Peyer's patch (tissue), 4 donors: ENCODE measurements at places on chromosomes 3 and 15.

- DNase-seq, result peak; percentile 60
Observed at GRCh38 chr15:56919609-56920366, 1.3 kb downstream of the TCF12 start.

- no peak for DNase-seq
Observed at GRCh38 chr3:52119826-52120225, 34.4 kb downstream of the POC1A start.

DNA sequence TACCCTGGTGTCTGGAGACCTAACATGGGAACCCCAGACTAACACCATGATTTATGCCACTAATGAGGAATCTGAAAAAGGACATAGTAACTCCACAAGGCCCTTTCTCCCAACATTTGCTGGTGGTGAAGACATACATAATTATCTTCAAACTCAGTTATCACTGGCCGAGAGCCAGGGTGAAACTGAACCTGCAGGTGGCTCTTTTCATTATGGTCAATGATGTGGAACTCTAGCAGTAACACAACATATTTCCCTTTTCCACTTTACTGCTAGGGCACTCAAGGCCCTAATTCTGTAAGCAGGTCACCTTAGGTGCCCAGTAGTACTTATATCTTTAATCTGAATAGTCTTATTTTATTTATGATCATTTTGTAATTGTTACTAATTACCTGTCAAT is 326.4 kb upstream of the SATB1 start:
- no peak for DNase-seq

DNA sequence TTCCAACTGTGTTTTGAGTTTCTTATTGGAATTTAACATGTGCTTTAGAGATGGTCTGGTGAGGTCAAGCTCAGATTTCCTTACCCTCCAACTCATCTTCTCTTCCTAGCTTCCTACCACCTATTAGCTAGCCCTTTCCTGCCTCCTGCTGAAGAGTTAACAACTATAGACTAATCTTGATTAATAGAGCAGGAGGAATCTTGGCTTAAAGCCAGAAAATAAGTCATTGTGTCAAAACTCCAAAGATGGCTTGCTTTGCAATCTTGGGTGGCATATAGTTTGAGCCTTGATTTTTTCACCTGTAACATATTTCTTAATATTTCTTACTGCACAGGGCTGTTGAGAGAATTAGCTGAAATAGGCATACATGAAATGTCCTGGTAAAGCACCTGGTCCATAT is 27.3 kb downstream of the BCL2L10 start:
- no peak for DNase-seq

DNA sequence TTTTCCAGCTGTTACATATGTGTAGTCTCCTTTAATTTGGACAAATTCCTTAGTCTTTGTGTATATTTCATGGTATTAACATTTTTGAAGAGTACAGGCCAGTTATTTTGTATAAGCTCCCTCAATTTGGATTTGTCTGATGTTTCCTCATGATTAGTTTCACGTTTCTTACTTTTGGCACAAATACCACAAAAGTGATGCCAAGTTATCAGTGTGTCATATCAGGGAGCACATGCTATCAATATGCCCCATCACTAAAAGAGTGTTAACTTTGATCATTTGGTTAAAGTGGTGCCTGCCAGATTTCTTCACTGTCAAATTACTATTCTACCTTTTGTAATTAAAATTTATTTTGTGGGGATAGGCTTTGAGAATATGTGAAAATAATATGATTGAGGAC is 14.6 kb downstream of the PCNP start:
- no peak for DNase-seq

GRCh38 chr3:171497468-171497867 is 37.3 kb upstream of the TNIK start:
- DNase-seq, result no peak

DNA sequence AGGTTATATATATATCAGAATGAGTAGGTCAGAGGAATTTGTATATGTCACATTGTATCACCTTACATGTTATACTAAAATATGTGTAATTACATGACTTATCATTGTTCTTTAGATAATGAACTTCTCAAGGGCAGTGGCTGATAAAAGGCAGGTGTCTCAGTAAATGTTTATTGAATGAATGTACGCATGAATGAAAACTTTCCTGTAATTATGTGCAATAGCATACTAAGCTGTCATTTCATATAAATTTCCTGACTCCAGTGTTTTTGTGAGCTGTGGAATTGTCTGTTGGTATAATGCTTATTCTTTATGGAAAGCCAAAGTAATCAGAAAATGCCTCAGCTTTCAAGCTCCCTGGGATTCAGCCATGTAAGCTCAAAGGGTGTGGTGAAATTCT is 4.2 kb downstream of the TBC1D23 start:
- DNase-seq, result no peak

- peak; percentile 28 for DNase-seq
Observed at GRCh38 chr15:58522865-58523264, 91.1 kb downstream of the LIPC start.

- no peak for DNase-seq
Observed at GRCh38 chr15:99620178-99620577, 54.4 kb downstream of the MEF2A start.

DNA sequence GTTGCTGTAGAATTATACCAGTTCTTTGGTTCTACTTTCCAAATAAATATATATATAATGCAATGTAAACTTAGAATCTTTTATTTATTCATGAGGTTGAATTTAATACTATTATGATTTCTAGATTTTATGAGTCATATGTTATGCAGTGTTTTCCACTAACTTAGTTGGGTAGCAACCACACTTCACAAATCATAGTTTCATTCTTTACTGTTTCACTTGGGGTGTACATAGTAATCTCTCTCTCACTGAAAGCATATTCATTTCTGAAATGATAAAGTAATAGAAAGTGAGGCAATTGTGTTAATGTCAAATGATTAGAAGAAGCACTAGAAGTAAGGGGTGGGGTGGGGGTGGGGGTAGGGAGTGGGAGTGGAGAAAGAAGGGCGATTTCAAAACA is 52.6 kb downstream of the IQCH start:
- DNase-seq, result no peak

DNA sequence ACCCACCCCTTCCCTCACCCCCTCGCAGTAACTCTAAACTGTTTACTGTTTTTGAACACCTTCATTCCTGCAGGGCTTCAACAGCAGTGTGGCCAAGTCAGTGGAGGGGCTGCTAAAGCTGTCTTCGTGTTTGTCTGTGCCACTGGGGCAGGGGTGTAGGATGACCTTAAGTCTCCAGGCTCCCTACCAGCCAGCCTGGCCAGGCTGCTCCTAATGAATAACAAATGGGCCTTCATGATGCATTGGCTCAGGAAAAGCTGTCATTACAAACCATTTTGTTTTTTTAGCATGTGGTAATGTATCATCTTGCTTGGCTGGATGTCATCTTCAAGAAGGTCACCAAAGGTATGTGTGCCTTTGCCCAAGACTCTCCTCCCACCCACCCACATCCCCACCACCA is 372.2 kb upstream of the WNT5A start:
- no peak for DNase-seq

DNA sequence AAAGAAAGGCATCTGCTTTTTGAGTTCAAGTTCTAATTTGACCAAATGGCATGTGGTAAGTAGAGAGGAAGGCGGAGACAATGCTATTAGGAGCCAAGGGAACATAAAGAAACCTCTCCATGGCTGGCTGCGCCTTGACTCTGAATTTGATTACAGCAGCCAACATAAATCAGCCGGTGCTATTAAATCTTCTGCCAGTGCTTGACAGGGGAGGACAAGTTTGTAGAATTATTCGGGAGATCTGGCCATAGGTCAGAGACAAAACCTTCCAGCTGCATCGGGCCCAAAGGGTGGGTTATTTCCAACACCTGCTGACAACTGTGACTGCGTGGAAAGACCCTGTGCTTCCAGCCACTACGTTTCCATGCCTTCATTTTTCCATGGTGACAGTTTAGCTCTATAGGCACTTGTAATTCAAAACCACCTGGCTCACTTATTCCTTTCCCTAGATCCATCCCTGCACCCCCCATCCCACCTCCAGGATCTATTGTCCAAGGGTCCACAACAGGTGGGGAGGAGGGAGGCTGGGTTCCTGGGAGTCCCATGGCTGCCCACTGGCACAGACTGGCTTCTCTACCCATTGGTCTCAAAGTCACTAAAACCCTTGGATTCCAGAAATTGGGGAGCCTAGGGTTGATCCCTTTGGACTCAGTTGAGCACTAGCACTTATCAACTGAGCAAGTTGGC is 15.9 kb downstream of the COLQ start:
- no peak for DNase-seq

DNA sequence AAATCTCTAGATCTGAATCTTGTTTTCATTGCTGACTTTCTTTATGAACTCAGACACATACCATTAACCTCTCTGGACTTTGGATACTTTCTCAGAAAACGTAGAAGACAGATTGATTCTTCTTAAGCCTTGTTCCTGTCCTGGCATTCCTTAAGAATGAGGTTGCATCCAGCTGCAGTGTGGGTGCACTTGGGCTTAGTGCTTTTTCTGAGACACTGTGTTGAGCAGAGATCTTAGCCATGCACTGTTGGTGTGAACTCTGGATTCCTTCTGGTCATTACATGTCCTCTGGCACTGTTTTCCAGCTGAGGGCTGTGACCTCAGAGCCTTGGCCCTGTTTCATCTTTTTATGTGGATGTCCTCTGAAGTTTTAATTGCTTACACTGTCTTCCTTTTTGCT is 428.3 kb downstream of the CNTN4 start:
- DNase-seq, result no peak

GRCh38 chr3:123105201-123106189 is 38.7 kb downstream of the PDIA5 start:
- peak; percentile 19 for DNase-seq

DNA sequence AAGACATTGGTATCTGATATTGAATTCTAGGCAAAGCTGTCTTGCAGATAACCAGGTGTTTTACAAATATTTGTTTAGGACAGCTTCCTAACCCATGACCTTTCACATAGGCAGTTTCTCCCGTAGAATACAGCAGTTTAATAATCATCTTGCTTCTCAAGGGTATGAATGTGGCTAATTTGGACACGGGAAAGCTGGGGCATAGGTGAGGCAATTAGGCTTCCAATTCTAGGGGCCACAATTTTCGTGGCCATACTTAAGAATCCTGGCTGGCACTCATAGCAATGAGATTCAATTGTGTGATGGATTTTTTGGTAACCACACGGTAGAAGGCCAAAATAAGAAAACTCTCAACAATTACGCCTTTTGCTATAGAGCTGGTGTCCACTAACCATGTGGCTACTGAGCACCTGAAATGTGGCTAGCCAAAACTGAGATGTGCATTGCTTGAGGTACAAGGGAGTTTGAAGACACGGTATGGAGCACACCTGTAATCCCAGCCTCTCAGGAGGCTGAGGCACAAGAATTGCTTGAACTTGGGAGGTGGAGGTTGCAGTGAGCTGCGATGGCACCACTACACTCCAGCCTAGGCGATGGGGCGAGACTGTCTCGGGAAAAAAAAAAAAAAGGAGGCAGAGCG is 34.4 kb downstream of the TFRC start:
- no peak for DNase-seq

GRCh38 chr3:98657457-98657856 is 64.0 kb upstream of the CPOX start:
- DNase-seq, result no peak

DNA sequence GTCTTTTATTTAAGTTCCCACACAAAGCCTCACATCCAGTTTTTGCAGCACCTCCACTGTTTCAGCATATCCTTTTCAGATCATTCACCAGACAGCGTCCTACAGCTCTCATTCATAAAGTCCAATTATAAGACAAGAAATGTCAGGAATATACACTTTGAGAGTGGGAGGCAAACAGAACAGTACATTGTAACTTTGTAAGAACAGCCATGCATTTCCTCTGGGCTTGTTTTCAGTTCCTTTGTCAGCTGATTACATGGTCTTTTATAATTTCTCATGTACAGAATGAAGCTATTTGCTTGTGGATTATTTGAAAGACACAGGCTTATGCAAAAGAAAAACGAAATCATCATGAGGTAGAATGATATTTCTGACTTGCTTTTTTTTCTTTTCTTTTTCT is 85.7 kb downstream of the SOX2 start:
- DNase-seq, result no peak

GRCh38 chr3:106206146-106206545 is 337.3 kb upstream of the CBLB start:
- DNase-seq, result no peak

GRCh38 chr3:169041677-169042171 is 621.8 kb downstream of the MECOM start:
- DNase-seq, result no peak

DNA sequence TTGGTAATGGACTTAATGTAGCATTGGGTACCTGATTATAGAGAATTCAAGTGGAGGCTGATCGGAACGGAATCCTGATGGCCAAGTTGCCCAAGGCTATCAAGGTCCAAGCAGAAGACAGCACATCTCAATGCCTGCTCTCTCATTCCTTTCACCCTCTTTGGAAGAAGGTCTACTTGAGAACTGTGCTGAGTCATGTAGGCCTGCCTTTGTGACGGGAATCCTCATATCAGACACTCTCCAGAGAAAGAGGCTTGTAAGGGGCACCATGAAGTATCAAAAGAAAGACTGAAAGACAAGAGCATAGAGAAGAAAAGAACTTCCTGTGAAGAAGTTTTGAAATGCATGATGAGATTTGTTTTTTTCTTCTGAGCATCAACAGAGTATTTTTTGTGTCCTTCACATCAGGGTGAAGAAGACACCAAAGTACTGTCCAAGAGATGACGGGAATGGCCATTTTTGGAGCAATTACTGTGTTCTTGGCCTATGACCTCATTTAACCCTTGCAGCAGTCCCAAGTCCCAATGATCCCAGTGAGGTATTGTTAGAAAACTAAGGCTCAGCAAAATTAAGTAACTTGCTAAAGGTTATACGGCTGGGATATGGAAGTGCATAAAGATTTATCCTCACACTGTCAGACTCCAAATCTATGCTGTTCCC is 13.2 kb upstream of the LARP6 start:
- DNase-seq, result no peak

GRCh38 chr3:53705774-53706173 is 140.4 kb downstream of the CHDH start:
- DNase-seq, result no peak

DNA sequence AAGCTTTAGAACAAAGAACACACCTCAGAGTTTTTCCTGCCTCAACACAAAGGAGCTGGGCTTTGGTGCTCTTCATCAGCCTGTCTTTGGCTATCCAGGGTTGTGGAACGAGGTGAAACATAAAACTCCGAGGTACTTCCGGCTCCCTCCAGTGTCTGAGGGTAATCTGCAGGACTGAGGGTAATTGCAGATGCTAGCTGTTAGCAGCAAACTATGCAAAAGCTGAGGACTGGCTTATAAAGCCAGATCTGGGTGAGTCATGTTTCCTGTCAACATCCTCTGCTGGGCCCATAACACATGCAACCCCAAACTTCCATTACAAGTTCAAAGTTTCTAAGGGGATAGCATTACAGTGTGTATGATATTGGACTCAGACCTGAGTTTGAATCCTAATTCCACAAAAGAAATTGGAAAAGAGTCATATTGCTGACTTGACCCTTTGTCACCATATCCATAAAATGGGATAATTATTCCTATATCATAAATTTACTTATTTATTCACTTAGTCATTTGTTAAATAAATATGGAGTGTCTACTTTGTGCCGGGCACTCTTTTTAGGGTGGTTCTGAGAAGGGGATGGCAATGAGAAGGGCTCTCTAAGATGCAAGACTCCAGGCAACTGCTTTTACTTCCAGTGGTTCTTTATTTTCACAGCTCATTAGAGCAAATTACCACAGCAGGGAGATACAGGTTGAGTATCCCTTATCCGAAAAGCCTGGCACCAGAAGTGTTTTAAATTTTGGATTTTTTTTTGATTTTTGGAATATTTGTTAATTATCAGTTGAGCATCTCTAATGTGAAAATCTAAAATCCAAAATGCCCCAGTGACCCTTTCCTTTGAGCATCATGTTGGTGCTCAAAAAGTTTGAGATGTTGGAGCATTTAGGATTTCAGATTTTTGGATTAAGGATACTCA is 9.5 kb upstream of the TRIM69 start:
- DNase-seq, result peak; percentile 91
